ENCODE measurements at places on chromosomes 2 and 18. TPM values are rescaled to one million over a fixed set of nuclear protein-coding genes. Genes with fewer than 3 reads are reported as not detected.

CSRNP3 gene
- total RNA-seq, result 0.66 TPM

FEV gene
- not detected for total RNA-seq

SERPINB4 gene
- not detected for total RNA-seq

DNA sequence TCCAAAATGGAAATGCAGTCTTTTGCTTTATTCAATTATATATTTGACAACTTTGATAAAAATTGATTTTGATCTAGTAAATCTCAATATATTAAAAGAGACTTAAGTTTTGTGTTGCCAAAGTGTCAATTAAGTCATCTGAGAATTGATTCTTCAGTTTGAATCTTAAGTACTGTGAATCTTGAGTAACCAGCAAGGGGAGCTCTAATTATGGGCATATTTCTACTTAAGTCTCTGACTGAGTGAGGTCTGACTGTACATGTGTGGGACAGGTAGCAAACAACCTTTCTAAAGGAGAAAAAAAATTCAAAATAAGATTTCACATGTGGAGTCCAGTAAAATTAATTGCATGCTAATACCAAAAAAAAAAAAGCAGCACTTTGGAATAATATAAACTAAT is 503.7 kb upstream of the SLC8A1 start:
- DNase-seq, result peak; percentile 1

Data from fibroblast of lung (primary cell).